ENCODE measurements at places on chromosomes 3 and 15. TPM values are rescaled to one million over a fixed set of nuclear protein-coding genes. Genes with fewer than 3 reads are reported as not detected.
A peak's percentile ranks its signal among the peaks of the same experiment; 100 is the strongest.

Gene AGTR1
- 5.1 TPM for total RNA-seq

DNA sequence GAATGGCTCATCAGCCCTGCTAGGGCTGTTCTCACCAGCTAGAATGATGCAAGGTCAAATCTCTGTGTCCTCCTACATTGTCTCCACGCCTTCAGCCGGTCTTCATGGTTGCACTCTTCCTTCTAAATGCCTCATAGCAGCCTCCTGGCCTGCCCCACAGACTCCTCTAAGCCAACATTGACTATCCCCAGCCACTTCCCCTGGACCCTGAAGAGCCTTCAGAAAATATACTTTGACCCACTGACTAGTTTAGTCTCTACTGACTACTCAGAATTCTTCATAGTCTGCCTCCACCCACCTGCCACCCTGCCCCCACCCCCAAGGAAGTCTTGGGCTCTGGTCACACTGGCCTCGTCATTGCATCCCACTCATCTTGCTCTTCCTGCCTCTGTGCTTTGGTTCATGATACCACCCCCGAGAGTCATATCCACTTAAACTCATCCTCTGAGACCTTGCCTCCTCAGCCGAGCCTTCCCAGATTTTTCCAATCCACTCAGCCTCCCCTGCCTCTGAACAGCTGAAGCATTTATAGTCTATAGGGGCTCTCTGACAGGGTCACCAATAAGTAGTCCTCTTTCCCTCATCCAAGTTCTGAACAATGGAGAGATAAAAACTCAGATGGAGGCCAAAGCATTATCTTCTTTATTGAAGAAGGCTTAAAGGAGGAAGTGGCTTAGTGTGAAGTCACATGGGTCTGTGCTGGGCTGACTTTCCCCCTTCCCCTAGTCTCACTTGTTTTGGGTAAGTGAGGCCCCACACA lies 9.5 kb upstream of the DOCK3 start:
- no peak for DNase-seq

DNA sequence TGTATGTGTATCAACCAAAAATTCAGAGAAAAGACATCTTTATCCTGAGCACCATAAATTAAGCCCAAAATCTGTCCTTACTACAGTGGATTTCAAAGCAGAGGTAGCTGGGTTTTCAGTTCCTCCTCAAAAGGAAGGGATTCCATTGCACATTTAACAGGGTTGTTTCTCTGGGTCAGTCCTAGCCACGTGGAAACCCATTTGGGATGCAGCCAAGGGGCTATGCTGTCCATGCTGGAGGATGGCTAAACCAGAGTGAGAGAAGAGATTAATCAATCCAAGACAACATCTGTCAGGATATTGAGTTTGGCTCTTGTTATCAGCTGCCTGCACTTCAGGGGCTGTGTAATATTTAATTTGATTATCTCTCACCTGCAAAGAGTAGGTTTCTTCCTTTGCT lies 28.1 kb downstream of the LSAMP start:
- DNase-seq = no peak

Gene HYAL1
- 0.23 TPM for total RNA-seq

DNA sequence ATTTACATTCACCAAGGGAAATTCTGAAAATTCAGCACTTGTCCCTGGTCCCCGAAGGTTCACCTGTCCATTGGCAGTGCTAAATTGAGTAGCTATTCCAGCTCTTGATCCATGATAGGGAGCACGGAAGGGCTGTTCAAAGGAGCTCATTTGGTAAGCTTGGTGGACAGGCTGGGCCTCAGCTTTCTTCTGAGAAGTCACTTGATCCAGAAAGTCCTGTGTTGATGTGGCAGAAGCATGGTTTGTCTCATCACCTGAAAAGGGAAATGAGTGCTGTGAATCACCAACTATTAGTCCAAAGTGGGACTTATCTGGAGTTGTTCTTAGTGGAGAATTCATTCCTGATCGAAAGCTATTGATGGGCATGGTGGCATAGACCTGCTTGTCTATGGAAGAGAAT lies 19.9 kb upstream of the SLC12A8 start:
- DNase-seq = no peak

DNA sequence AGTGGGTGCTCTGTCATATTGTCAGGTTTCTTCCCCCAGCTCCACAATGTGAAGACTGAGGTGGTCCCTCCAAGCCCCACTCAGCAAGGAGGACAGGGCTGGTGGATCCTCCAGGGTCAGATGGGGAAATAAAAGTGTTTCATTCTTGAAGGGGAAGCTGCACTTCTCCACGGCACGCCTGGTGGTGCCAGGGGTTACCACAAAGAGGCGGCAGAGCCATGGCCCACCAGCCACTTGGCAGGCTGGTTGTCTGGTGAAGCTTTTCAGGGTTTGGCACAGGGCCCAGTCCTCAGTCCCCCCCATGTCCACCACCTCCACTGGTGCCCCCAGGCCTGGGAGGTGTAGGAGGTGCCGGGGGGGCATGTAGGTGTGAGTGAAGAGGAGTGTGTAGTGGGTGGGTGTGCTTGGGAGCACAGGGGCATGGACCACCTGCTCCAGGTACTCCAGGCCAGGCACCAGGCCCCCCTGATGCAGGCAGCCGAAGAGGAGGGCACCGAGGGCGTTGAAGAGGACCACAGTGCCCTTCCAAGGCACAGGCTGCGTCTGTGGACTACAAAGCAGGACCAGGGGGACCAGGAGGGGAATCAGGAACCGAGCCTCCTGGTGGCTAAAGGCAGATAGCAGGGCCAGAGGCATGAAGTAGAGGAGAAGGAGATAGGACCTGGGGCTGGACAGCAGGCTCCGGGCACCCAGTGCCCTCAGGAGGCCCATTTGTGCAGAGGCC lies 5.0 kb upstream of the NCBP2 start:
- DNase-seq = no peak

- DNase-seq = no peak
Measured at GRCh38 chr3:165837058-165837525, at the start of gene BCHE. TSS of gene BCHE (minus strand) at chr3:165837423. CDS start at chr3:165831033, 6,390 bp downstream.

GRCh38 chr3:10470120-10471053 lies 35.0 kb downstream of the ATP2B2 start:
- no peak for DNase-seq

Gene JMJD7
- total RNA-seq = 5.7 TPM

Gene NANOGP8
- 0.29 TPM for total RNA-seq

DNA sequence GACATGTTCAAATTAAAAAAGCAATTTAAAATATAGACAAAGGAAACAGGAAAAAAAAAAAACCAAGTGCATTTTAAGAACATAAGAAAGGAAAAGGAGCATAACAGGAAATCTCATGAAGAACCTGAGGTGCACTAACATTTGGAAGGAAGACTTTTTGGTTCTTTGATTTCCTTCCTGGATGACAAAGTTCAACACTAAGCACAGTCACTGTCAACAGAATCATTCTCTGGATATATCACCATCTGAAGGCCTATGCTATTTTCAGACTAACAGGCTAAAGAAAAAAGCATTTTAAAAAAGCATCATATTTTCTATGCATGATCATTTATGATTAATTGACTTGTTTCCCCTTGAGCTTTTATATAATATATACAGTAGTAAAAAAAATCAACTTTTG lies 349.6 kb downstream of the PLCL2 start:
- DNase-seq = no peak

Gene APBA2
- total RNA-seq = not detected

GRCh38 chr3:140341817-140342403 lies 336.0 kb upstream of the TRIM42 start:
- no peak for DNase-seq

DNA sequence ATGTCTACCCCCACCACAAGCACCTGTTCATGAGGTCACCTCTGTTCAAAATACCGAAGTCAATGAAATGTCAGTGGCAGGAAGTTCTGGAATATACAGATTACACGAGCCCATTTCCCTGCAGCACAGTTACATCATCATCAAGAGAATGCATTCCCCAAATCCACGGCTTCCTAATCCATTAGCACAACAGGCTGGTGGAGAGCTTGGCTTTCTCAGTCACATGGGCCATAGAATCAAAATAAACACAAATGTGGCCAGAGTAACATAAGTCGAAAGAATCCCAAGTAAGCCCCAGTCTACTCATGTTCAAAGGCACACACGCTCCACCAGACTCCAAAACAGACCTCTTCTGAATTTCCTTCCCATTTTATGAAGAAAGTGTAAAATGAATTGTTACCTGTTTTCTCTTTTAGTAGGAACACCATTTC lies 419.3 kb downstream of the MAGI1 start:
- DNase-seq = peak; percentile 47

Gene MST1R
- total RNA-seq = 0.26 TPM

- no peak for DNase-seq
Measured at GRCh38 chr3:111229301-111229700, 157.7 kb downstream of the NECTIN3 start.

- DNase-seq = peak; percentile 85
Measured at GRCh38 chr3:99651531-99651930, 13.1 kb downstream of the COL8A1 start.

Gene PLSCR5
- not detected for total RNA-seq

Gene LPCAT4
- total RNA-seq = 18.9 TPM

GRCh38 chr15:25241241-25241801 lies 197.5 kb downstream of the UBE3A start:
- no peak for DNase-seq

GRCh38 chr3:178440043-178440442 lies 96.2 kb upstream of the KCNMB2 start:
- DNase-seq = no peak

DNA sequence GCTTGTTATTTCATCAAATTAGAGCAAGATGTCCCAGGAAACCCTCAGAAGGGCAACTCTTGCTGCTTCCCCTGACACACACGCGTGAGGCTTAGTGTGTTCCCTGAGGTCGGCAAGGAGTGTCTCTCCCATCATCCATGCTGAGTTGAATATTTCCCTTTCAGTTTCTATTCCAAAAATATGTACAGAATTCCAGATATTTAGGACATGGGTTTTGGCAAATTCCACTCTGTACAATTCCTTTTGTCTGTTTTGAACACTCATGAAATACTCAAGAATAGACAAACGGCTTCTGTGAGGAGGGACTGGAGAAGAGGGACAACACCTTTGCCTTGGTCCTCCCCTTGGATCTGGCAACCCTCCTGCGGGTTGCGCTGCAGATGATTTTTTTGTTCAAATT lies 138.0 kb downstream of the DUT start:
- DNase-seq = peak; percentile 71

GRCh38 chr3:31274326-31275024 lies 258.2 kb upstream of the STT3B start:
- peak; percentile 13 for DNase-seq

GRCh38 chr3:167304077-167304476 lies 76.0 kb downstream of the ZBBX start:
- DNase-seq = no peak

- no peak for DNase-seq
Measured at GRCh38 chr3:102030661-102031060, 181.3 kb downstream of the NFKBIZ start.

GRCh38 chr3:56115698-56116097 lies 352.6 kb downstream of the ERC2 start:
- no peak for DNase-seq

GRCh38 chr3:188230962-188231361 lies 77.0 kb downstream of the LPP start:
- DNase-seq = peak; percentile 81

Gene EFHB
- total RNA-seq = 0.34 TPM

Gene PTH1R
- 1.2 TPM for total RNA-seq

Gene GDPGP1
- total RNA-seq = 4.7 TPM

DNA sequence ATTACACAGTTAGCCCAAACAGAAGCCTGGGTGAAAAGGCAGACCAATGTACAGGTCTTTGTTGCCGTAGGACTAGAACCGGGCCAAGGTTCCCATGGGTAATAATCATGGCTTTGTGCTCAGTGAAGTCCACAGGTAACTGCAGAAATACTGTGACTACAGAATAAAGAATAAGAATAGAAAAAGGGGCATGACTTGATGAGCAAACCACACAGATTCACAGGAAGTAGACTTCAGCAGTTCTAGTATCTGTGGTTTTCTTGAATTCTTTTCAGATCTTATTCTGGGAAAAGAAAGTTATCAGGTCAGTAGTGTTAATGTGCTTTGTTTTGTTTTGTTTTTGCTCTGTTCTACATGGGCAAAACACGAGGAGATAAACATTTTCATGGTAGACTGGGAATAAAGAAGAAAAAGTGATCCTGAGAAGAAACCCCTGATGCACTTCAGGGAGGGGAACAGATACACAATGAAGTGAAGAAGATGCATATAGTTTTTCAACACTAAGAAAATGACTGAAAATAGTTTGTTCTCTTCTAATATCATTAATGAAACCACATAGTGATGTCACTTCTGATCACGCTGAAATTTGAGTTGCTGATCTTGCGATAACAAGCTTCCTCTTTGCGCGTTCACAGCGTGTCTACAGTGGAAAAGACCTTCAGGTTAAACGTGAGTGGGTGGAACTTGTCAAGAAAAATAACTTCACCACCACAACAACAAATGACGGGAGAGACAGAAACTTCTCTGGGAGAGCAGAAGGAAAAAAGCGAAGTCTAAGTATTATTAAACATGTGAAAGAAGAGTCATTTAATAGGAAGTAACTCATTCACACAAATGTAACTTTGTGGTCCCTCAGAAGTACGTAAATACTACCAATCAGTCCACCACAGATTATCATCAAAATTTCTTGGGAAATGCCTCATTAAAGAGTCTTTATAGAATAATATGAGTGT lies 315.8 kb upstream of the SATB1 start:
- DNase-seq = no peak

Gene ISLR
- 0.13 TPM for total RNA-seq

DNA sequence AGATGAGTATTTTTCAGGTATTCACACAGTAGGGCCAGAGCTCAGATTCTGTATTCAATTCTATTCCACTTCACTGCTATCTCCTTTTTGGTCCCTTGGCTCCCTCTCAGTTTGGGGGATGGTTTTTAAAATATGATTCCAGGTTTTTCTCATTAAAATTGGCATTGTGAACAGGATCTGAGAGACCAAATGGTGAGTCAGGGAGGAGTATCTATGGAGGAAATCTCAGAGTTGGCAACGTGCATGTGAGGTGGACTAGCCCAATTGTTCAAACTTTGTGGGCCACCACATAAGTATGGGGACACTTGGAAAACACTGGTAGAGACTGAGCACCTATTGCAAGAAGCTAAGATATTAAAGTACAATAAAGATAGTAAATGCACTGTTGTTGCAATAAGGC lies 53.9 kb upstream of the TTC14 start:
- no peak for DNase-seq

DNA sequence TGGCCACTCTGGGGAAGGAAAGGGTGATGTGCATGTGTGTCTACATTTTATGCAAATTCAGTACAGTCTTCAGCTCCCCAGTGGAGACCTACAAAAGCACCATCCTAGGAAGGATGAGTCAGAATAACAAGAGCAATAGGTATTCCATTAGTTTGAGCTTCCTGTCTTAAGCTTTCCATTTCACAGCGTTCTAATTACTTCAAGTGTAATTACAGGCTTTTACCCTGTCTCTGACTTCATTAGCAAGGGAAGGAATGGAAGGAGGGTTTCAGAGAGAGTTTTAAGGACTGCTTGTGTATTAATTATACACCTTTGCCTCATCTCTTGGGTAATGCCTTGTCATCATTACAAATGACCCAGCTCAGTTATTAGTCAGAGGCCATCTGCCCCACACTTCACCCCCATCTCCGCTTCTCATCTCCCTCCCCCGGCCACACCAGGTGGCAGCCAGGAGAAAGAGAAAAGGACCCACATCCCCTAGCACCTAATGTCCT lies 202.8 kb upstream of the MRPL3 start:
- no peak for DNase-seq

Gene CFAP100
- total RNA-seq = not detected

GRCh38 chr3:8538913-8539312 lies 37.3 kb downstream of the LMCD1 start:
- DNase-seq = peak; percentile 44

Gene BCL6
- 34.0 TPM for total RNA-seq
